Fibroblast of skin of left quadriceps (primary cell): ENCODE measurements at places on chromosomes 1 and 21.

DNA sequence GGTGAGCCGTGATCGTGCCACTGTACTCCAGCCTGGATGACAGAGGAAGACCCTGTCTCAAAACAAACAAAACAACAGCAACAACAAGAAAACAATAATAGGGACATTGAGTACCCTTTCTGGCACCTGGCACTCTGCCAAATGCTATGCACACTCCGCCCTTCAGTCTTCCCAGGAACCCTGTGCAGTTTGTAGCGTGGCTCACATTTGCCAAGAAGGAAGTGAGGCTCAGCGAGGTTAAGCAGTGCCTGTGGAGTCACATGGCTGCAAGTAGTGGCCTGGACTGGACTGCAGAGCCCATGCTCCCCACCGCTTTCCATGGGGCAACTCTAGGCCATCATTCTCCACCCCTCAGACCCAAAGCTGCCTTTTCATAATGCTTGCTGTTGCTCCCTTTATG lies 5.3 kb upstream of the EVA1B start:
- no peak for DNase-seq

DNA sequence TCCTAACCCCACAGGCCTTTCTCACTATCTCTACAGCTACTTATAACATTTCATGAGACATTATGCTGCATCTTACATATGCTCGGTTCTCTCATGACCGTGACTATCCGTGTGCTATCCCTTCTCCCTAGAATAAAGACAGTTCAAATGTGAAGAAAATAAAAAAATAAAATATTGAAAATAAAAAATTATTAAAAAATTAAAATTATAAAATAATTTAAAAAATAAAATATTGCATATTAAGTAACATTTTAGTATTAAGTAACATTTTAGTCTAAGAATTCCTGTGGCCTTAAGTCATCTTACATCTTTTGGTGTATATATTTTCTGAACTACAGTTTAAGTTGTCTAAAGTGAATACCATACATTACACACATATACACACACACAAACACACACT lies 415.5 kb downstream of the DPYD start:
- DNase-seq = no peak

DNA sequence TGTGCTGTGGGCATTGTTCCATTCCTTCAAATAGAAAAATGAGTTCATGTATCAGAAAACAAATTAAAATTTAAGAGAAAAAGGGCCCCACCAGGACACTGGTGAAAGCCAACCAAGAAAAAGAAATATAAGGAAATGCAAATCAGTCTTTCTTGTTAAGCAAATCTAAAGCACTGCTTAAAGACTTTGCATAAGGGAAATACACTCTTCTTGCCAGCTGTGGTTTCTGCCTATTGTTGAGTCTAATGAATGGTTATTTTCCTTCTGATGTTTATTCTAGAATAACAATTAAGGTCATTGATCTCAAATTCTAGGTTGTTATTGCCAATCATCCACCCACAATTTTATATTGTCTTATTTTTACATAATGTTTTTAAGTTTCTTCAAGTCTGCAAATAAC lies 158.6 kb upstream of the SNX7 start:
- no peak for DNase-seq

GRCh38 chr1:63547621-63548294 lies 24.4 kb downstream of the EFCAB7 start:
- no peak for DNase-seq

DNA sequence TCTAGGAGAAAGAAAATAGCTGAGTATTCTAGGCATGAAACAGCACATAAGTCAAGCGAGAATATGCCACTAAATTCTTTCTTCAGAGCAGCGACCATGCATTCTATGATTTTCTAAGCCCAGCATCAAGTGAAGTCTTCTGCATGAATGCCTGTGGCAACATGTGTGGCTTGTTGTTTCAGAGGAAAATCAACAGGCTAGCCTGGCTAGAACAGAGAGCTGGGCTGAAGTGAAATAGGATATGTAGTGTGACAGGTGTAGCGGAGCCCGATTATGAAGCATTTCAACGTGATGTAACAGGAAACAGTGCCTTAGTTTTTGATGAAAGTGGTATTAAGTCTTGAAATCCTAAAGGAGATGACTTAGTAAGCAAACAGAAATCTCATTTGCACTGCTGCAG lies 7.0 kb downstream of the CSDE1 start:
- DNase-seq = no peak
